ENCODE measurements at places on chromosomes 2 and 18. TPM values are rescaled to one million over a fixed set of nuclear protein-coding genes. Genes with fewer than 3 reads are reported as not detected.

DNA sequence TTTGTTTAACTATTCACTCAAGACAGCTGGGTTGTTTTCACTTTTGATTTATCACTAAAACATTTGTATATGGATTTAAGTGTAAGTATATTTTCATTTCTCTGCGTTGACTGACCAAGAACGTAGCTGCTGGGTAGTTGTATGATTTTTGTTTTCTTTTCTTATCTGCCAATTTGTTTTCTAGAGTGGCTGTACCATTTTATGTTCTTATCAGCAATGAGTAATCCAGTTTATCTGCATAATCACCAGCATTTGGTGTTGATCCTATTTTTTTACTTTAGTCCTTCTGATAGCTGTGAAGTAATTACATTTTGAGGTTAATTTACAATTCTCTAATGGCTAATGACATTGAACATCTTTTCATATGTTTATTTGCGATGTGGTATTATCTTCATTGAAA is 1178.4 kb upstream of the TMEFF2 start:
- DNase-seq, result no peak

- no peak for DNase-seq
These were observed 216.0 kb downstream of the ANKRD30B start for GRCh38 chr18:14964002-14964401.

DNA sequence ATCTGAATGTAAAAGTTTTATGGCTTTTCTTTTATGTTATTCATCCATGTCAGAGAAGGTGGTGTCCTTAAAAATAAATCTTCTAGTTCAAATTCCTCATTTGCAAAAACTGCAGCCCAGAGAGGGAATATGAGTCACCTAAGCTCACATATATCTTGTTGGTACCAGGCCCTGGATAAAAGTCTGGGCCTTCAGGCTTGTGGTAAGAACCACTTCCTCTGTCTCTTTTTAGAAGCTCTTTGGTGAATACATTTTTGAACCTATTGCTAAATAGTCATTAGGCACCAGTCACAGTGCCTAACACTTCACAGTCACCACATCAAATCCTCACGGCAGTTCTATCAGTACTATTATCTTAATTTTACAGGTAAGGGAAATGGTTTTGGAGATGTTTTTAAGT is 199.2 kb downstream of the KCNS3 start:
- no peak for DNase-seq

GRCh38 chr2:134233728-134234136 is 20.1 kb upstream of the MGAT5 start:
- no peak for DNase-seq

KIF1A gene
- 3.3 TPM for total RNA-seq

CD8B2 gene
- 0.07 TPM for total RNA-seq

DNA sequence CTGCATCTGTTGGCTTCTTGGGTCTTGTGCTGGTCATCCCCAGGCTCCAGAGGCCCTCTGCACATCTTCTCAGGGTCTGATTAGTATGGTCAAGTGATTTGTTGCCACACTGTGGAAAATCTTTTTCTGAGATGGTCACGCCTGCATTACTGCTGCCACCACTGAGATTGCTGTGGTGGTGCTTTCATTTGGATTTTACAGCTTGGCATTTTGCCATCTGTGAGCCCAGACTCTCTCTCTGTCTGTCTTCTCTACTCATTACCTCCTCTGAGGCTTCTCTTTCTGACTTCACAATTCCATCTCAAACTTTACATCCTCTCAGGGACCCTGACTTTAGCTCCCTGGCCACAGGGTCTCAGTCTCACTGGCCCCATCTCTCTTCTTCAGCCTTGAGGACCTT is 154.6 kb downstream of the LRRTM1 start:
- DNase-seq, result no peak

- DNase-seq, result peak; percentile 74
These were observed 378 bp upstream of the IAH1 start for GRCh38 chr2:9473985-9474360.

DNA sequence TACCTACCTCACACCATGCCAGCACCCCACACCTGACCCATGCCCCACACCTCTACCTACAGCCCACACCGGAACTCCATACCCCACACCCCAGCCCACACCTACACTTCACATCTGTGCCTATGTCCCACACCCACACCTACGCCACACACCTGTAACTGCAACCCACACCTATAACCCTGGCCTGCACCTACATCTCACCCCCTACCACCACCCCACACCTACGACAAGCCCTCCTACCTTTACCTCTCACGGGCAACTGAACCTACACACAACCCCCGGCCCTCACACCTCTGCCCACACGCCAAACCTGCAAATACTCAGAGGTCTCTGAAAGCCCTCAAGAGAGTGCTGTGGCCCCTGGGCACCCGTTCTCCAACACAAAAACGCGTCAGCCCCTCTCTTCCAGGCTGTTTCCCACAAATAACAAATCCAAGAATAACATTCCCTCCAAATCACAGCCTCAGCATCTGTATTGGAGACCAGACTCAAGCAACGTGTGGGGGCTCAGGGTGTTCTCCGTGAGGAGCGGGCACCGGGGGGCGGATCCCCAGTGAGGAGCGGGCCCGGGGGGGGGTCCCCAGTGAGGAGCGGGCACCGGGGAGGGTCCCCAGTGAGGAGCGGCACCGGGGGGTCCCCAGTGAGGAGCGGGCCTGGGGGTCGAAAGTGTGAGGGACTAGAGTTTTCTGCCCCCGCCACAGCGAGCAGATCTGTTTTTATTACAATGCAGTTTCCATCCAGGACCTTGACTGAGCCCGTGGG is 33.4 kb downstream of the SLC66A2 start:
- peak; percentile 7 for DNase-seq

DNA sequence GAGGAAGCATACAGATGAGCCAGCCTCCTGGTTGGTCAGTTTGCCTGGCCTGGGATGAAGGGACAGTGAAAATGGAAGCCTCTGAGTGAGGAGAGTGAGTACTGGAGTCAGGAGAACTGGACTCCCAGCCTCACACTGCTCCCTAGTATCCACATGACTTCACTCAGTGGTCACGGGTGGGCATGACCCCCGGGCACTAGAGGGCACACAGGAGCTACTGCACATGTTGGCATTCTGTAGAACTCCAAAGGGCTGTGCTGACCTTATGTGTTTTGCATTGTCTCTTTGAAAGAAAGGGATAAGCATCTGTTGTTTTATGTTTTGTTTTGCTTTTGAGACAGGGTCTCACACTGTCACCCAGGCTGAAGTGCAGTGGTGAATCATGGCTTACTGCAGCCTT is 23.7 kb downstream of the NCAPH start:
- peak; percentile 32 for DNase-seq

- DNase-seq, result no peak
These were observed 140.5 kb downstream of the LRP2 start for GRCh38 chr2:169221745-169222369.

LBX2 gene
- 0.52 TPM for total RNA-seq

DNA sequence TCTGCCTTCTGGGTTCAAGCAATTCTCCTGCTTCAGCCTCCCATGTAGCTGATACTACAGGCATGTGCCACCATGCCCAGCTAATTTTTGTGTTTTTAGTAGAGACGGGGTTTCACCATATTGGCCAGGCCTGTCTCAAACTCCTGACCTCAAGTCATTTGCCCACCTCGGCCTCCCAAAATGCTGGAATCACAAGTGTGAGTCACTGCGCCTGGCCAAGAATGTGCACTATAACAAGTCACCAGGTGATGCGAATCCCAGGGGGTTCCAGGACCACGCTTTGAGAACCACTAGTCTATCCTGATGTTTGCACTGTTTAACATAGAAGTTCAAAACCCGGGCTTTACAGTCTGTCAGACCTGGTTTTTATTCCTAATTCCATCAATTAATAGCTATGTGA is 144.8 kb downstream of the SUCLG1 start:
- no peak for DNase-seq

RAX gene
- total RNA-seq, result 0.17 TPM

- DNase-seq, result no peak
These were observed 5.0 kb downstream of the INO80D start for GRCh38 chr2:206080927-206081326.

UGT1A6 gene
- total RNA-seq, result not detected

All from activated CD4-positive, alpha-beta memory T cell treated with anti-CD3 and anti-CD28 coated beads for 36 hours (primary cell).